Kidney epithelial cell (primary cell): ENCODE measurements at places on chromosomes 4 and X. TPM values are rescaled to one million over a fixed set of nuclear protein-coding genes. Genes with fewer than 3 reads are reported as not detected.
A peak's percentile ranks its signal among the peaks of the same experiment; 100 is the strongest.

NAA11 gene
- not detected in 2 replicates for total RNA-seq

TCEANC gene
- total RNA-seq = 3.3 and 4.1 TPM in 2 replicates

CACNA1F gene
- total RNA-seq = not detected in 2 replicates

GRIA2 gene
- total RNA-seq = not detected in 2 replicates

ETDA gene
- not detected in 2 replicates for total RNA-seq

KLHL4 gene
- 0.68 and 1.1 TPM in 2 replicates for total RNA-seq

IL15 gene
- total RNA-seq = 9.0 TPM in 2 replicates

F8A2 gene
- total RNA-seq = 1.0 TPM in 1 of 2 replicates, not detected in the other

CFAP99 gene
- total RNA-seq = not detected in 2 replicates

PAGE2B gene
- total RNA-seq = not detected in 2 replicates

EREG gene
- total RNA-seq = 4.3 and 7.5 TPM in 2 replicates

OGT gene
- 71.7 and 82.2 TPM in 2 replicates for total RNA-seq

F11 gene
- total RNA-seq = not detected in 2 replicates

NPNT gene
- 4.6 and 7.3 TPM in 2 replicates for total RNA-seq

MAOB gene
- 0.89 and 1.1 TPM in 2 replicates for total RNA-seq

MAGEE2 gene
- 0.17 TPM in 1 of 2 replicates, not detected in the other for total RNA-seq

KCND1 gene
- 0.67 and 1.6 TPM in 2 replicates for total RNA-seq

NDNF gene
- total RNA-seq = 0.08 and 0.21 TPM in 2 replicates

DNA sequence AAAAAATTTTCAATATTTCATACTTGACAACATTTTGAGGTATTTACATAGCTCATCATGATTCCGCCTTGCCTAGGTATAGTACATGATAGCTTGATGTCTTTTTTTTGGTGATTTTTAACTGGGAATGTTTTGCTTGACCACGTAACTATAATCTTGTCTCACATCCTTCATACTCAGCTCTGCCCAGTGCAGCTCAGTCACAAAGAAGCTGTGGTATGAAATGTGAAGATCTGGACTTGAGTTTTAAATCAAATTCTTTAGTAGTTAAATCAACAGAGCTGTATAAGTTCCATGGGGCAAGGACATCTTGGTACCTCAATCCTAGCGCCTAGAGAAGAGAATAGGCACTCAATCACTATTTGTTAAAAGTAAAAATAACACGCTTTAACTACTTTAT, 276.3 kb upstream of the DKK2 start:
- DNase-seq = no peak

GRCh38 chr4:141036786-141037185, 96.5 kb downstream of the RNF150 start:
- DNase-seq = no peak

DNA sequence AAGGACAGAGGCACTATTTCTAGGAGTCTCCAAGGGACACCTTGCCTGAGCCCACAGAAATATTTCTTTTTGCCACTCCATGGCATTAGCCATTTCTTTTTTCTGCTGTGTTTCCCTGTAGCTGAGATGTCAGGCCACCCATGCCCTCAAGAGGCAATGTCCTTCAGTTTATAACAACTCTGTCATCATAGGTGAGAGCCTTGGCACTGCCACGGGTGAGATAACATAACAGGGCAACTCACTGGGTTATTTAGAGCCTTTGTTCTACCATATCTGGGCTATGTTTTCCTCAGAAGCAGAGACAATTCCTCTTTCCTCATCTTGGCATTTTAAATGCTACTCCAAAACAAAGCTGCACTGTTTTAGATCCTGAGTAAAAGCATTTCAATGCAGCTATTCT, 99.9 kb upstream of the MAOA start:
- DNase-seq = no peak

DNA sequence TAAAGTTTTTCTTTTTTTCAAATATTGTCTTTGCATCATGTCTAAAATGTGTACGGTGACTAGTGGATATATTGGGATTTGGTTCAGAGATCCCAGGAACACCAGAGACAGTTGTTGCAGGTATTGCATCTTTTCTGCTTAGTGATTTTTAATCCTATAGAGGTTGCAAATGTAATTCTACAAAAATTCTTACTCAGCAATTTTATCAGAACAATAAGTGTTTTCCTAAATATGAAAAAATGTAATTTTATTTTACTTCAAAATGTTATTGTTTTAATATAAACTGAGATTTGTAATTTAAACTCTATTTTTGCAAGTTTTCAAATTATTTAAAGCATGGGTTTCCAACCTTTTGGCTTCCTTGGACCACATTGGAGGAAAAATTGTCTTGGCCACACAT, 8.2 kb downstream of the ZNF718 start:
- no peak for DNase-seq

GRCh38 chr4:24980740-24981139, 50.0 kb downstream of the LGI2 start:
- DNase-seq = no peak

GRCh38 chrX:9378980-9379696, 85.7 kb upstream of the TBL1X start:
- no peak for DNase-seq

- DNase-seq = no peak
Observed at GRCh38 chrX:102684772-102685520, 27.3 kb upstream of the GPRASP2 start.

DNA sequence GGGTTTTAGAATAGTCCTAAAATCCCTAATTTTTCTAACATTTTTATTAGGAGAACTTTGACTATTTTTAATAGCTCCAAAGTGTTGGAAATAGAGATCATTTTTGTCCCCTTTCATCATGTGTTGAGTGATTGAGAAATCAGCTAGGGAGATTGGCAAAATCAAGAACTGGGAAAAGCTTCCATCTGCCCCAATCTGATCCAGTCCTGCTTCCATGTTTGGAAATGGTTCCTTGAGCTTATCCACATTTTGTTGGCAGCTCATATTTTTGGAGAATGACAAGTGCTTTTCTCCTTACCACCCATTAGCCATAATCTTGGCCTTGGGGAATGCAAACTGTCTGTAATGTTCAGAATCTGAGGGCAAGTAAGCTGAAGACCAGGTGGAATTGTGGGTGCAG, 73.9 kb downstream of the SYNPO2 start:
- no peak for DNase-seq

- no peak for DNase-seq
Observed at GRCh38 chr4:82901183-82901718, 716 bp downstream of the THAP9 start.

DNA sequence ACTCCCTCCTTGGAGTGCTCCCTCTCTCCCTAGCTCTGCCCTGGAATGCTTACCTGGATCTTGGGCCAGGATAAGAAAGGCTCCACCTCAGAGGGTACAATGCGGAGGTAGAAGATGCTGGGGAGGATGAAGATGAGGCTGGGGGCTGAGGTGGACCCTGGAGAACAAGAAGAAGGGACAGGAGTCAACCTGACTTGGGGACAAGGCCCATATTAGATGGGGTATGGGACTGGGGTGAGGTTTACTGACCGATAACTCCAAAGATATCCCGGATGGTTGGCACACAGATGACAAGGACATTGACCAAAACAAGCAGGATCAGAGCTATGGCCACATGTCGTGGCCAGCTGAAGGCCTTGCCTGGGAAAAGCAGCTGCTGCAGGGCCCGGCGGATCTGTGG, 10.6 kb downstream of the SLC38A5 start:
- no peak for DNase-seq

GRCh38 chr4:37673538-37674192, 12.5 kb downstream of the RELL1 start:
- no peak for DNase-seq

DNA sequence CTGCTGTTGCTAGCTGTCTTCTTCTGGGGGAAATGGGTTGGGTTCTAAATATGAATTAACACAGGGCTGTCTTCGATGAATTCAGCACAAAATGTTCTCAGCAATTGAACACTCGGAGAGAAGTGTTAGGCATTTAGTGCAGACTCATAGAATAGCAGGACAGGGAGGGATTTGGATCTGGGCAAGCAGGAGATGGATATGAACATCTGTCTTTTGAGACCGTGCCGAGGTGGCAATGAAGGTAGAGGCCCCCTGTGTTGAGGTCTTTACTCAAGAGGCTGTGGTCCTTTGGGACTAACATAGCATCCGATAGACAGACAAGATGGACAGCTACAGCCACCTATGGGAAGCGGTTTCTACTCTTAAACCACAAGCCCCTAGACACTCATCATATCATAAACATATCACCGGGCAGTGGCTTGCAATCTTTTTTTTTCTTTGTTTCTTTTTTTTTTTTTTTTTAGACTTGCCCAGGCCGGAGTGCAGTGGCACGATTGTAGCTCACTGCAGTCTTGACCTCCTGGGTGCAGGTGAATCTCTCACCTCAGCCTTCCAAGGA, 6.7 kb downstream of the CD99 start:
- no peak for DNase-seq

DNA sequence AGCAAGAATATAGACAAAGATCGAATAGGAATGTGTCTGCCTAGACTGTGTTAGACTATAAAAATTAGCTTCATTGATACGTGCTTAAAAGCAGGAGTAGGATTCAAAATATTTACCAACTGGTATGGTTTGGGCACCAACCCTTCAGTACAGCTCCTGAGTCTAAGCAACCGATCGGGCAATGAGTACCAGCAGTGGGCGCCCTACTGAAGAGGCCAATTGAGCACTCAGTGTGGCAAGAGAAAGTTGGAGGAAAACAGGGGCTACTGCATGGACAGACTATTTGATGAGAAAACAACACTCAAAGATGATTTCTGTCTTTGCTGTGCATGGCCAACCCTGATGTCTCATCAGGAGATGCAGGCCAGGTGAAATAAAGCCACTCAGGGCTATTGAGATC, 176.0 kb upstream of the NWD2 start:
- DNase-seq = no peak

DNA sequence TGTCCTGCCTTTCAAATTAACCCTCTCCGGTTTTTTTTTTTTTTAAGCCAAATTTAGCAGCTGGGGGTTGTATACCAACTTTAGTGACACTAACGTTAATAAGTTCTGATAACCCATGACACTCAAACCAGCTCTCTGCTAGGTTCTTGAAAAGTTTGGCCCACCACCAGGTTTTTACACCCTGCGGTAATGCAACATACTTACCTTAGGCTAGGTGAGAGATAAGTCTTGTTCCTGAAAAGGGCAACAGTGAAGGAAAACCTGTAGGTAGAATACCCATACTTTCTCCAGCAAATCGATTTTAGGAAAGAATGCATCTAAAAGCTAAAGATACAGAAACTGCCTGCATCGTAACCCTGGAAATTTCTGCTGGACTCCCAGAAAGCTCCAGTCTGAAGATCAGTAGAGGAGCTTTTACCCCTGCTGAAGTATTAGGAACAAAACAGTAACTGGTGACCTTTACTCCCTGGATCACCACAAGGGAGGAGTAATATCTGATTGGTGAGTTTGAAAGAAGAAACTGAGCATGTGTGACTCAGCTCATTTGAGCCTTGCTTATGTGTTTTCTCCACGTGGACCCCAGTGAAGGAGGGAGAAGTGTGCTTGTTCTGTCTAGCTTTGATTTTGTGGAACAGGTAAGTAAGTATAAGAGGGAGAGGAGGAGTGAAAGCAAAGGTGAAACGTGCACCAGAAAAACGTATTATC, 34.4 kb upstream of the COX18 start:
- DNase-seq = no peak

GRCh38 chr4:109979920-109980717, 67.4 kb downstream of the EGF start:
- peak; percentile 69 for DNase-seq

DNA sequence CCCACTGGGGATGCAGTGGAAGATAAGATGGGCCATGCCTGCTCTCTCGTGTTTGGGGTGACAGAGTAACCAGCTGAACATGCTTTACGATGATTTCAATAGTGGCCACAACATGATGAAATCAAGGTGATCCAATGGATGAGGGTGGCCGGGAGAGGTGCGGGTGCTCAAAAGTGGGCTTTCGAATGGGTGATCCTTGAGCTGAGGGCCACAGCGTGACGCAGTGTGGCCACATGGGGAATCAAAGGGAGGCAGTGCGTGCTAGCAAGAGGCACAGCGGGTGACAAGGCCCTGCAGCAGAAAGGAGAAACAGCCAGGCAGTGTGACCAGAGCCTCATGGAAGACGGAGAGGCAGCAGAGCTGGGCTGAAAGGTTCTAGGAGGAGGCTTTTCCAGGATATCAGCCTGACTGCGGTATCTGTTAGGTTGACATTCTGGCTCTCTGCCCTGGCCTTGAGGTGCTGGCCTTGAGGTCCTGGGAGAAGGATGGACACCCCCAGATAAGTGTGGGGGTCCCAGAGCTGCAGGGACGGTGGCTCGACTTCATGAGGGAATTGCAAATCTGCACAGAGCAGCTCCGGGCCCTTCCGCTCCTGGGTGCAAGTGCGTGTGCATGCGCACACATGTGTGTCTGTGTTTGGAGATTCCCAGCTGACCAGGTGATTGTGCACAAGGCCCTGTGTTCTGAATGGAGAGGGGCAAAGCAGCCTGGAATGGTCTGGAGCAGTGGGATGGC, 38.0 kb upstream of the GPR78 start:
- DNase-seq = no peak

GRCh38 chr4:11368701-11369115, 60.0 kb downstream of the HS3ST1 start:
- DNase-seq = no peak

GRCh38 chr4:52059372-52059771, 8.3 kb downstream of the SPATA18 start:
- DNase-seq = peak; percentile 38

DNA sequence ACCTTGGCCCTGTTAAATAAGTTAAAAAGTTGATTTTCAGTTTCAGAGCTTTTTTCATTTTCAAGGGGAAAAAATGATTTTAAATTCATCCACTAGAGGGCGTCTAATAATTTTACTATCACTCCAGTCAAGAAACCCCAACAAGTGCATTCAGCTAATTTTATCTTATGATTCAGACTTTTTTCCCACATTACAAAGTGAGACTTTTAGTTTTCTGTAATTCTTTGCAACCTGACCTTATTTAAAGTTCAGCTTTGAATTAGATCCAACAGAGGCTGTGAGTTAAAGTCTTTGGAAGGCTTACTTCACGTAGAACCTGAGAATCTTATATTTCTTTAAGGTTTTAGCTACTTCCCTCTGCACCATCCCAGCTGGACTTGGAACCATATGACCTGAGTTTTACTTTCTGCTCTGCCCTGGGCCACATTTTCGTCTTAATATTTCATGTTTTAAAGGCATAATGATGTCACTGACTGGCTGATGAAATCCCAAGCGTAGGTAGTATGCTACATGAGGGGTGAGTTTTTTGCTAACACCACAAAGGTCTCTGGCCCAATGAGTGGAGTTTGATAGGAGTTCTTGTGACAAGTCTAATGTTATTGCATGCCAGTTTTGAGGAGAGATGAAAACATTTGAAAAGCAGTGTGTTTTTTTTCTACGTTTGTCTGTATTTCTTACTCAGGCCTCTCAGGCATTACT, 7.2 kb downstream of the GNRHR start:
- no peak for DNase-seq

DNA sequence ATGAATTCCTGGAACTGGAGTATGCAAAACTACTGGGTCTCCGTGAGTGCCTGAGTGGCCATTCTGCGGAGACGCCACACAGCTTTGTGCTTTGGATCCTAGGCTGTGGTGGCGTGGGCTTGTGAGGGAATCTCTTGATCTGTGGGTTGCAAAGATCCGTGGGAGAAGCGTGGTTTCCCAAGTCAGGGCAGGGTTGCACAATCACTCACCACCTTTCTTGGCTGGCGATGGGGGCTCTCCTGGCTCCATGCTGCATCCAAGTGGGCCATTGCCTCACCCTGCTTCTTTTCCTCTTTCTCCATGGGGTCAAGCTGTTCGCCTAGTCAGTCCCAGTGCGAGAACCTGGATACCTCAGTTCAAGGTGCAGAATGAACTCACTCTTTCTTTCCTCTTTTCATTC, 62.5 kb downstream of the SLAIN2 start:
- DNase-seq = no peak

- no peak for DNase-seq
Observed at GRCh38 chr4:98996765-98997068, 1.2 kb downstream of the METAP1 start.

GRCh38 chr4:17722356-17722700, 59.1 kb downstream of the FAM184B start:
- DNase-seq = no peak
